M059J (cell line): ENCODE measurements at places on chromosomes 12 and 14. TPM values are rescaled to one million over a fixed set of nuclear protein-coding genes. Genes with fewer than 3 reads are reported as not detected.

GRCh38 chr12:46217541-46218321 is 51.1 kb downstream of the SLC38A1 start:
- no peak for DNase-seq

GRCh38 chr12:93844164-93844784 is 167.1 kb downstream of the CRADD start:
- DNase-seq = no peak

HCFC2 gene
- 10.8 and 14.6 TPM in 2 replicates for total RNA-seq

GRCh38 chr12:104172570-104172947 is 34.5 kb upstream of the NFYB start:
- no peak for DNase-seq

- no peak for DNase-seq
These were observed 26.1 kb upstream of the ETV6 start for GRCh38 chr12:11623382-11623781.

DNA sequence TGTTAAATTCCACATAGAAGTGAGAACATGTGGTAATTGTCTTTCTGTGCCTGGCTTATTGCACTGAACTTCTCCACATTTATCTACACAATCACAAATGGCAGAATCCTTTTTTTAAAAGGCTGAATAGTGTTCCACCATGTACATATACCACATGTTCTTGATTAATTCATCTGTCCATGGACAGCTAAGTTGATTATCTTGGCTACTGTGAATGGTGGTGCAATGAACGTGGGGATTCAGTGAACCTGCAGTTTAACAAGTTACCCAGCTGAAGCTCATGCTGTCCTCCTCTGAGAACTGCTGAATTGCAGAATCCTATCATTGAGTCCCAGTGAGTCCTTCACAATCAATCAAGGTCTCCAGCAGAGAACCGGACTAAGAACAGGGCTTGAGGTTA is 74.9 kb downstream of the TBK1 start:
- no peak for DNase-seq

DNA sequence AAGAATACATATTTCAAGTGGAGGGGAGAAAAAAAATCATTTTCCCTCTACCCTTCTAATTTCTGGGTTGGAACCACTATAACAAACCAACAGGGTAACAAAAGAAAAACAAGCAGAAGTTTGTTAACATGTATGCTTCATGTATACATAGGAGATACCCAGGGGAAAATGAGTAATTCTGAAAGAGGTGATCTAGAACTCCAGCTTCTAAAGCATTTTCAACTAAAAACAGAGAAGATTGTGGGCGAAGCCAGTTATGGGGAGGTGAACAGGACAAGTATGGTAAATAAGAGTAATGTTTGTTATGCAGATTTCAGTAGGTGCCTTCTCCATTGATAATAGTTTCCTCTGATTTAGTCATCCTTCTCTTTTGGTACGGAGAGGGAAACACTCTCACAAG is 16.7 kb downstream of the FNTB start:
- no peak for DNase-seq

ASCL4 gene
- not detected in 2 replicates for total RNA-seq

- peak; percentile 50 for DNase-seq
These were observed 10.6 kb downstream of the DDX54 start for GRCh38 chr12:113174461-113175384.
